ENCODE measurements at places on chromosomes 12 and 14.

DNA sequence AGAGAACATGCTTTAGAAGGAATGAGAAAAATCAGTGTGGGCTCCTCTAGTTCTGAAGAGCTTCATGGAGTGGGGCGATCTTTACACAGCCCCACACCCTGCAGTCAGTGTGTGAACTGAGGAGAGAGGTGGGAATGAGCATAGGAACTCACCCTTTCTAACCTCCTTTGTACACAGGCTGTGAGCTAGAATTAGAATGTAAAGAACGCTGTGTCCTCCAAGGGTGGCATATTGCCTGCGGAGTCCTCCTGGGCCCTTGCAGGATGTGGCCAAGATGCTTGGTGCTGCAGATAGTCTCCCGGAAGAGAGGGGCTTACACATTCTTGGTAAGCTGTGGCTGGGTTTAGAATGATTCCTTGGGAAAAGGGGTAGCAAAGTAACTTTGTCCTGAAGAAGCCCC, 43.9 kb downstream of the NINJ2 start:
- DNase-seq = no peak

- DNase-seq = no peak
Observed at GRCh38 chr14:68104518-68104917, 284.9 kb downstream of the RAD51B start.

DNA sequence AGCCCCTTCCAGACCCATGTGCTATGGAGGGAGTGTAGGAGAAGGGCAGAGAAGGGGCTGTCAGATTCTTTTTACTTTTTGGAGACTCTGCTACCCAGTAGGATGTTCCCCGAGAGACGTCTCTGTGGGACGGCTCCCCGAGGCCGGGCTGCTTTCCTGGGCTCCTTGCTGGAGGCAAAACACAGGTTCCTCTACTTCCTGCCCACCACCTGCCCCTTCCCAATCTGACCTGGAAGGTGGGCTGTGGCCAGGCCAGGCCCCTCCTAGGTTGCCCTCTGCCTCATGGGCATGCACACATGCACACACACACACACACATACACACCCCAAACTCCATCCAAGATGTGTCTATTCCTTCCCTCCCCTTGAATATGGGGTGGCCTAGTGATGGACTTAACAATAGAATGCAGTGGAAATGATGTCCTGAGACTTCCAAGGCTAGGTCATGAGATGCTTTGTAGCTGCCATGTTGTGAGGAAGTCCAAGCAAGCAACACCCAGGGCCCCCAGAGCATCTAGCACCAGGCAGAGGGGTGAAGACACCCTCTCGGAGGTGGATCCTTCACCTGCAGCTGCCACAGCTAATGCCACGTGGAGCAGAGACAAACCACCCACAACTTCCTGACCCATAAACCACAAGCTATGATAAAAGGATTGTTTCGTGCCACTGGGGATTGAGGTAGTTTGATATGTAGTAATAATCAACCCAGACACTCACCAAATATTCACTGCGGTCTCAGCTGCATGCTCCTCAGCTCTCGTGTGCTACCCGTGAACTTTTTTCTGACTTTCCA, 1.6 kb upstream of the ASB2 start:
- DNase-seq = peak; percentile 68

- no peak for DNase-seq
Observed at GRCh38 chr14:94699831-94700230, 70.1 kb downstream of the GSC start.

- no peak for DNase-seq
Observed at GRCh38 chr12:52628111-52628507, 9.8 kb upstream of the KRT73 start.

- no peak for DNase-seq
Observed at GRCh38 chr12:1739368-1739767, 48.5 kb downstream of the ADIPOR2 start.

GRCh38 chr14:65664436-65664835, 251.9 kb downstream of the FUT8 start:
- no peak for DNase-seq

DNA sequence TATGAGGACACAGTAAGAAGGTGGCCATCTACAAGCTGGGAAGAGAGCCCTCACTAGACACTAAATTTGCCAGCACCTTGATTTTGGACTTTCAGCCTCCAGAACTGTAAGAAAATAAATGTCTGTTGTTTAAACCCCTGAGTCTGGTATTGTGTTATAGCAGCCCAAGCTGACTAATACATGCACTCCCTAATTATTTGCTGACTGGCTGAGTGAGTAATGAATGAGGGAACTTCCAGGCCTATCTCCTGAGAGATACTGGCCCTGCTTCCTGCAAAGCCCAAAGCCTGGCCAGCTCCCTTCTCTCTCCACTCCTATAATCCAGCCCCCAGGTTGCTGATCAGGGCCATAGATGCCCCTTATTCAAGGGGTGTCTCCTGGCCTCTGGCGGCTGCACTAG, 120.0 kb upstream of the NOS1 start:
- no peak for DNase-seq

GRCh38 chr14:64928239-64929013, 14.1 kb downstream of the GPX2 start:
- DNase-seq = no peak

DNA sequence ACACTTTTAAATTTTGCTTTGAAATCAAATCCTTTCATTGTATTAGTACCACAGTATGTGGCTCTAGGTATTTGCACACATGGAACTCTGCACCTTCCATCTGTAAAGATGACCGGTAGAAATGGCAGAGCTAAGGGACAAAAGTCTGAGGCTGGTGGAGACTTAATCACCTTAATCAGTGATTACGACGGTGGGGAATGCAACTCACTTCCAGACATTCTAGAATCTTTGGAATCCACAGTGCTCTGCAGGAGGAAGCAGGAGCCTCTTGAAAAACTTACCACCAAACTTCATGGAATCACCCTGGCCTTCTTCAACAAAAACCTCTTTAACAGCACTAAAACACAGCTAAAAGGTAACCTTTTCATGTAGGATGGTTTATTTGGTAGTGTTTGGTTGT, 3.9 kb upstream of the DACT1 start:
- DNase-seq = no peak

DNA sequence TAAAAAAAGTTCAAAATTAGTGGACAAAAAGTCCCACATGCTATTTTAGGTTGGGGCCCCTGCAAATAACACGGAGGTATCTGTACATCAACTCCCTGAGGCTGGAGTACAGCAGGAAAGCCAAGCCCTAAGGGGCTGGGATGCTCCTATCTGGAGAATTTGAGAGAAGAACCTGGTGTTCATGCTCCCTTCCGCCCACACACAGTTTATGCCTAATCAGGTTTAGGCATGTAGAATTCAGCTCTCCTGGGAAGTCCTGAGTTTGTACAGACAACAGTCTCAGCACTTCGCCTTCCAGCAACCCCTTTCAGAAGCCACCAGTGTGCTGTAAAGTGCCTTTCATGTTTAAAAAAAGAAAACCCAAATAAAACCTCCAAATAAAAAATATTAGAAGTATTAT, 237.3 kb upstream of the GRIP1 start:
- no peak for DNase-seq

DNA sequence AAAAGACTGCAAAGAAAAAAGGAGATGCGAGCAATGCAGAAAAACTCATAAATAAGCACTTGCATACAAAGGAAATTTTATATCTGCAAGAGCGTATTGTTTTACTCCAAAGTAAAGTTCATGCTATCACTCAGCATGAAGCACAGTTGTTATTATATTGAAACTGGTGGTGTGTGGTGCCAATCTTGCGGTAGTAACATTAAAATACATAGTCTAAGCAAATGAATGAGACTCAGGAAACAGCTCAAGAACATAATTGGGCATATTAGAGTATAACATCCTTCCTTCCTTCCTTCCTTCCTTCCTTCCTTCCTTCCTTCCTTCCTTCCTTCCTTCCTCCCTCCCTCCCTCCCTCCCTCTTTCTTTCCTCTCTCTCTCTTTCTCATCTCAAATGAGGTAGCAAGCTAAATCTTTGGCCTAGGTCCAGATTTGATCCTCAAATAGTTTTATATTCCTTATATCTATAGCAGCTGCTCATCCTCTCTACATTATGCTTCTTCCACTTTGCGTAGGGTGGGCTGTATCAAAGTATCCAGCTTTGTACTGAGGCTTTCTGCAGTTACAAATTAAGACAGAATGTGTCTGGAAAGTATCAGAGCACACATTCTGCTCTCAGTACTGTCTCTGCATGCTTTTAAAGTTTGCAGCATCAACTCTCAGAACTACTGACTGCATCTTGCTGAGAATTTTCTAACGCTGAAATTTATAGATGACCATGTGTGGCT, 718.3 kb downstream of the RERGL start:
- no peak for DNase-seq

DNA sequence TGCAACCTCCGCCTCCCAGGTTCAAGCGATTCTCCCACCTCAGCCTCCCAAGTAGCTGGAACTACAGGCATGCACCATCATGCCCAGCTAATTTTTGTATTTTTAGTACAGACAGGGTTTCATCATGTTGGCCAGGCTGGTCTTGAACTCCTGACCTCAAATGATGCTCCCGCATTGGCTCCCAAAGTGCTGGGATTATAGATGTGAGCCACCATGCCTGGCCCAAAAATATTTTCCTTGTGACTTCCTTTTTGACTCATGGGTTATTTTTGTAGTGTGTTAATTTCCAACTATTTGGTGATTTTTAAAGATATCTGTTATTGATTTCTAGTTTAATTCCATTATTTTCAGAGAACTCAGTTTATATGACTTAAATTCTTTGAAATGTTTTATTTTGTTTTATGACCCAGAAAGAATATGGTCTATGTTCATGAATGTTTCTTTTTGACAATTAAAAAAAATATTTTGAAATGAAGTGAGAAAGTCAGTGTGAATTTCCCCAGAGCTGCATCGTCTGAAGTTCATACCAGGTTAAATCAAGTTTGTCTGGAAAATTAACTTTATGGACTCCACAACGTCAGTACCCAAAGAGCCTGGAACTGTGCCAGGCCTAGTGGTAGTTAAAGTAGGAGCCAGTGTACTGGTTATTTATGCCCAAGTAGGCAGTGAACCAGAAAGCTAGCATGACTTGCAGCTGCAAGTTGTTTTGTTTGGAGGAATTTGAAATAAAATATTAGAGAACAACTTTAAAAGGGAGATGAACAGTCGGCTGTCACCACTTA, 2.8 kb upstream of the CDKL1 start:
- no peak for DNase-seq

- DNase-seq = no peak
Observed at GRCh38 chr14:36582011-36582873, at the start of gene NKX2-8. Gene NKX2-8 (minus strand): TSS chr14:36582614. CDS start chr14:36582389, 225 bp downstream.

DNA sequence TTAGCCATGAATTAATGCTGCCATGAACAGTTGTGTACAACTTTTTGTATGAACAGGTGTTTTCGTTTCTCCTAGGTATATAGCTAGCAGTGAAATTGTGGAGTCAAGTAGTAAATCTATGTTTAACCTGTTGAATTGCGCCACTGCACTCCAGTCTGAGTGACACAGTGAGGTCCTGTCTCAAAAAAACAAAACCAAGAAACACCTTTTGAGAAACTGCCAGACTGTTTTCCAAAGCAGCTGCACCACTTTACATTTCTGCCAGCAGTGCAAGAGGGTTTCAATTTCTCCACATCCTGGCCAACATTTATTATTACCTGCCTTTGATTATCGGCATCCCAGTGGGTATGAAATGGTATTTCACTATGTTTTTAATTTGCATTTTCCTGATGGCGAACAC, 3.3 kb upstream of the PLEKHG3 start:
- no peak for DNase-seq

Measured in CD4-positive, alpha-beta T cell treated with Interferon gamma for 1 hour (primary cell).